T-helper 2 cell treated with Interferon-gamma antibody and Interleukin-4, amounts not matched to agents 5 μg/mL and 100 μg/mL, for 36 hours (primary cell): ENCODE measurements at places on chromosomes 2 and 18.
A peak's percentile ranks its signal among the peaks of the same experiment; 100 is the strongest.

GRCh38 chr18:62453864-62454263, 69.0 kb upstream of the ZCCHC2 start:
- no peak for DNase-seq

DNA sequence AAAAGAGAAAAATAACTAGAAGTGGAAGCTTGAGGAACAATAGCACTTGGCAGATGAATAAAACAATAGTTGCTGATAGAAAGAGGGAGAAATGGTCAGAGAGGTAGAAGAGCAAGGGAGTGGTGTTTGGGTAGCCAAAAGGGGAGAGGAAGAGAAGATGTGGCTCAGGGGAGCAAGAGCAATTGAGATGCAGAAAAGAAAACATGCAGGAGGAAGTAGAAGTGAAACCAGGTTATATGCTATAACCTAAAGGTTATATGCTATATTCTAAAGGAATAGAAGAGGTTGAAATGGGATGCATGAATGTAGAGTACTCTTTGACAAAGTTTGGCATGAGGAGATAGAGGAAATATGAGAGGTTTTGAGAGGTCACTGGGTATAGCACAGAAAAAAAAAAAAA, 759.5 kb downstream of the SATB2 start:
- no peak for DNase-seq

- no peak for DNase-seq
Observed at GRCh38 chr18:28112056-28112470, 64.9 kb downstream of the CDH2 start.

DNA sequence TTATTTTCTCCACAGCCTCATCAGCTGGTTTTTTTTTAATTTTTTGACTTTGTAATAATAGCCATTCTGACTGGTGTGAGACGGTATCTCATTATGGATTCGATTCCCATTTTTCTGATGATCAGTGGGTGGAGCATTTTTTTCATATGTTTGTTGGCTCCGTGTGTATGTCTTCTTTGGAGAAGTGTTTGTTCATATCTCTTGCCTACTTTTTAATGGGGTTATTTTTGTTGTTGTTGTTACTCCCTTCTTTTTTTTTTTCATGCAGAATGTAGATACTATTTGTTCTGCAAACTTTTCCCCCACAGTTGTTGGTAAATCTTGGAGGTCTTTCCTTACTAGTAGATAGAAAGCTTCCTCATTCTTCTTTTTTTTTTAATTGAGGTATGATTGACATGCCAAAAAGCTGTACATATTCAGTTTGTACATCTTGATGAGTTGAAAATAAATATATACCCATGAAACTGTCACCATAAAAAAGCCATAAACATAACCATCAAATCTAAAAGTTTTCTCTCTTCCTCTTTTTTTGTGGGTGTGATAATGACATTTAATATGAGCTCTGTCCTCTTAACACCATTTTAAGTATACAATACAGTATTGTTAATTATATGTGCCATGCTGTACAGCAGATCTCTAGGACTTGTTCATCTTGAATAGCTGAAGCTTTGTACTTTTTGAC, 21.8 kb upstream of the NT5DC4 start:
- DNase-seq = no peak

DNA sequence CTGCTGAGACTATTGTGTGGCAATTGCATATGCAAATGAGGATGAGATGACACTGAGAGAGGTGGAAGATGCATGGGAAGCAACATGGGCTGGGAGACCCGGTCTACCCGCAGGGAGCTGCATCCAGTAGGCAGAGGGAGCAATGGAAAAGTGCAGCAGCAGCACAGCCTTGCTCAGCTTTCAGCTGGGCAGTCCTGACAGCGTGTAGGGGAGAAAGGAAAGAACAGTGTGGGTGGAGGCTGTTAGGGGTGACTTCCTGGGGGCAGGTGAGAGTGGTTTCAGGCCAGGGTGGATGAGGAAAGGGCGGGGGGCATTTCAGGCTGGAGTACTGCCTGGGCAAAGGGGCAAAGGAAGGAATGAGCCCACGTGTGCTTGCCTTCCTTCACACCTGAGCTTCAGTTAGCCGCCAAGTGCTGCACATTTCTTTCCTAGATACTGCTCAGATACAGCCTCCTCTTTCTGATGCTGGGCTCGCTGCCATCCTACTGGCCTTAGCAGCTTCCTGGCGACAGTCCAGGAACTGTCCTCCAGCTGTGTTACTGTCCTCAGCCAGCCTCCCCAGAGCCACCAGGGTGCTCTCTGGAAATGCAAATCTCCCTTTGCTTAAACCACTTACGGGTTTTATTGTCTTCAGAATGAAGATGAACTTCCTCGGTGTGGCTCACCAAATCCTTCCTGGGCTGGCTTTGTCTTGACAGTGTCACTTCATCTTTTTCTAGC, 276.3 kb downstream of the TSN start:
- no peak for DNase-seq

DNA sequence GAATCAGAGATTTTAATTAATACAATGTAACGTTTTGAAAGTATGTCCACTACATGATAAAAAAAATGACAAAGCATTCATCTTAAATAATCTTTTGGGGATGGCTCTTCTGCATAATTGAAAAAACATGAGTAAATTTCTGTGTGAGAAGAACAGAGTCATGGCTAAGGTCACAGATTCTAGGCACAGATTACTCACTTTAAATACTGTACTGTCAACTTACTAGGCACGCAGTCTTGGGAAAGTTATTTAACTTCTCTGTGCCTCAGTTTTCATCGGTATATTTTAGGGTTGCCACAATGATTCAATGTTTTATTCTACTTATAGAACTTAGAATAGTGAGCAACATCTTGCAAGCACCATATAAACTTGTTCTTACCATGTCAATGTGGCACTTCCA, 49.2 kb downstream of the TMEFF2 start:
- DNase-seq = no peak

DNA sequence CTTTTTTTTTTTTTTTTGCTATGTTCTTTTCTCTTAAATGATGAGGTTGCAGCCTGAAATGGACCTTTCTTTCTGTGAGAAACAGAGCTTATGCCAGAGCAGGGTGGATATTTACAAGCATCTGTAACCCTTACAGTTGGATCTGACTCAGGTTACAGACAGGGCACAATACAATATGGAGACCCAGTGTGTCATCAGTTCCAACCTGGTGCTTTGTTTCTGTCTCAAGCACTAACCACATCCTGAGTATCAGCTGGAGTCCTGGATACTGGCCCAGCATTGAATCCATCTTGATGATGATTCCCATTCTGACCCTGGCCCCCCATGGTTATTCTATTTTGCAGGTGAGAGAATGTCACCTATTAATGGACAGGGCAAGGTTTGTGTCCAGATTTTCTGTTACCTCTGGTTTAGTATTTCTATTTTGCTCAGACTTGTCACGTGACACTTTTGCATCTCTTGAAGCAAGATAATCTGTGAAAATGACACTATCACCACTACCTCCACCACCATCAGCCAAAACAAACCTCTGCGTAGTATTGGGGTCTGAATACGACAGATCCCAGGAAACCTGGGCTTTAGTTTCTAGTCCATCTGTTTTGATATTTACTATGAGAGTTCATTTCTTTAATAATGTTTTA, 174.0 kb downstream of the CCDC85A start:
- no peak for DNase-seq

GRCh38 chr2:46296840-46297545, at the start of gene EPAS1:
Gene EPAS1, plus strand, starts transcription at chr2:46297407. Its CDS starts 505 bp downstream, at chr2:46297912.
- DNase-seq = peak; percentile 90

DNA sequence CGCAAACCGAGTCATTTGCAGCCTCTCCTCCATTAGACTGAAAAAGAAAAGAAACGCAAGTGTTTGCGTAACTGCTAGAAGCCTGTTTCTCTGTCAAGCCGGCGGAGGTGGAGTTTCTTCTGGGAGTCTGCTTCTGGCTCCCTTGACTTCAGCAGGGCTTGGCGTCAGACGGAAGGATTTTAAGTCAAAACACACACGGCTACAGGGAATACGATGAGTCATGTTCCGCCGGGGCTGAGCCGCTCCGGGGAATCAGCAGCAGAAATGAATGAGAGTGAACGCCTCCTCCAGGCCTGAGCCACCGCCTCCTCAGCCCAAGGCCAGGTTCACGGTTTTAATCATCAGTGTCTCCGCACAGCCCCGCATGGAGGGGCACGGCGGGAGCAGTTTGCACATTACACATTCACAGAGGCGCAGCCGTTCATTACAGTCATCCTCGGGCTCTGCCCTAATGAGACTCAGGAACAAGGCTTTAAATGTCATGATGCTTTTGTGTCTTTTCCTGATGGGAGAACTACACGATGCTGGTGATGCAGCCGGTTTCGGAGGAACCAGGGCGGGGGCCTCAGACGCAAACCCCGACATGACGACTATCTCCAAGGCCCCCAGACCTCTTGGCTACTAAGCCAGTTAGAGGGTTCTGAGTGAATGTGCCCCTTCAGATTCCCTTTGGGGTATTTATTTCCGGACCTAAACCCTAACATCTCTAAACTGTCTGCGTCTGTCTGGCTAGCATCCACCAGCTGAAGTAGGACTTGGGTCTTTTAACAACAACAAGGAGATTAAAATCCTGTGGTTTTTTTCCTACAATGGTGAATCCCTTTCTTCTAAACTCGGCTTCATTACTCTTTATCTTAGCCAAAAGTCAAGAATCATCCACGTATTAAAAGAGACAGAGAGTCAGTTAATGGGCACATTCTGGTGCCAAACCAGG, 11.1 kb upstream of the SCG2 start:
- no peak for DNase-seq

GRCh38 chr2:7974936-7975335, 706.9 kb upstream of the ID2 start:
- DNase-seq = no peak

DNA sequence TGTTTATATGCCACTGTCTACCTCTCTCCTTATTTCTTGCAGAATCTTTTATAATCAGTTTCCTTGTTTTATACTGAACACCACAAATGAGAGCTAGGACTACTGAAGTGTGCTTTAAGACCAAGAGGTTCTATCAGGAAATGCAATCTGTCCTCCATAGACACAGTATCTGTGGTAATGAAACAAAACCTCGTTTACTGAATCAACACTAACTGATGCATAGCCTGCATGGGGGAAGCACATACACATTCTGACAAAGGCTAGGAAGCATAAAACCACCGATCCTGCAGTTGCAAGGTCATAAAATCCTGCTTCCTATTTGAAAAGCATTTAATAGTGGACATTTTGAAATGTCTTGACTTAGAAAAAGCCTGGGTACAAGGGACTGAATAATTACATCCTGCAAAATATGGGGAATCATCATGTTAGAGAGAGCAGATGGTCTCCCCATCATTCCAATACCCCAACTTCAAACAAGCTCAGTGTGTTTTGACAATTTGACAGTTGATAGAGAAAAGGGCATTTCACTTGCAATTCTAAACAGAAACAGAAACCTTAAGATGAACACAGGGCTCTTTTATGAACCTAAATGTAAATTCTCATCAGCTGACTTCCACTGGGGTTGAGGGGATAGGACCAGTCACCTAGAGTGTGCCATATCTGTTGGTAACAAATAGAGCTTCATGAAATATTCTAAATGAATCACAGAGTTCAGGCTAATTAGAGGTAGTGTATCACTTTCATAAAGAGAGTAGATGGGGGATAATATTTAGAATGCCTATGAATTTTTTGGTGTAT, 1845.6 kb upstream of the PIK3C3 start:
- no peak for DNase-seq

DNA sequence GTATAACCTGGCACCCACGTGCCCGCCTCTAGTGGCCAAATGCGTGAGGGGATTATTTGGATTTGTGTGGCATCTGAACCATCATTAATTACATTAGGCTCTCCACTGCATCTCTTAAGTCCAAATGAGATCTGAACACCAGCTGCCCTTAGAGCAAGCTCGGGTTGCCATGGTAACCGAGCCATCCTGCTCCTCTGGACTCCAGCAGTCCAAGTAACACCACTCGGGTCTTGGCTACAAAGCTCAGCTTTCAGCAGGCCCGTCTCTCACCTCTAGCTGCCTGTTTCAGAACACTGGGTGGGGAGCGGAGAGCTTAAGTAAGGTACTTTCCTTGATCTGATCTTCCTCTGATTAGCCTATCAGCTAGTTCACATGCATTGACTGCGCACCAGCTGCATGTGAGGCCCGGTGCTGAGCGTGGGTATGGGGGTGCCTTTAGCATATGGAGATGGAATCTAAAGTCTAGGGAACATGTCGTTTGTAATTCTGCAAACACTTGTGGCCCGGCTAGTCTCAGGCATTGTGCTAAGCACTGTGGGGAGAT, 14.1 kb upstream of the CYS1 start:
- no peak for DNase-seq

DNA sequence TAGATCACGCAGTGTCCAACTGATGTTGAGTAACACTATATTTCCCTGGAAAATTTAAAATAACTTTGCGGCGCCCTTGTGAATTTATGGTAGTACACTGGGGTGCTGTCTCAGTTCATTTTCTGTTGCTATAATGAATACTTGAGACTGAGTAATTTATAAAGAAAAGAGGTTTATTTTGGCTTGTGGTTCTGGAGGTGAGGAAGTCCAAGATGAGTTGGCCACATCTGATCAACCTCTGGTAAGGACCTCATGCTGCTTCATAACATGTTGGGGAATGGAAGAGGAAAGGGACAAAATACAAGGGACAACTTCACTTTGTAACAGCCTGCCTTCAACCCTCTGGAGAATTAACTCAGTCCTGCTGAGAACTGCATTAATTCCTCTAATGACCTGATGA, 36.4 kb downstream of the ACTR3 start:
- no peak for DNase-seq

GRCh38 chr2:16861111-16861510, 195.5 kb upstream of the CYRIA start:
- DNase-seq = no peak

GRCh38 chr2:214542295-214542694, 131.4 kb downstream of the VWC2L start:
- DNase-seq = no peak

DNA sequence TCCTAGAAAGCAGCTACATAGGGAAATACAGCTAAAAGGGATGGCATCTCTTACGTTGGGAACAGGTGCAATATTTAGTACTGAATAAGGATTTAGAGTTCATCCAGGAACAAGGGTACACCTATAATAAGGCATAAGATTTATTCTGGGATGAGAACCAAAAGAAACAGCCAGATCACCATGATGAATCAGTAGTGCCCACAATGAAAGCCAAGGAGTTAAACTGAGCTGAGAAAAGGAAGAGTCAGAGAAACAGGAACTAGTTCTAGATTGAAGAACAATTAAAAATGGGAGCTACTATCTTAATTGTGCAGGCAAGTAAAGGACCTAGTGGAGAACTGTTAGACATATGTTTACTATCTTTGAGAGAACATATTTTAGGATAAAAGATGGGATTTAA, 692.3 kb downstream of the LRP1B start:
- no peak for DNase-seq

GRCh38 chr18:58313491-58314032, 269.5 kb downstream of the NEDD4L start:
- no peak for DNase-seq

GRCh38 chr2:41414486-41415230, 633.2 kb upstream of the PKDCC start:
- no peak for DNase-seq

GRCh38 chr2:96164459-96165184, 19.4 kb upstream of the DUSP2 start:
- DNase-seq = peak; percentile 79

GRCh38 chr2:239532250-239532649, 131.4 kb upstream of the HDAC4 start:
- DNase-seq = no peak
